ENCODE measurements at places on chromosomes 13 and 19. TPM values are rescaled to one million over a fixed set of nuclear protein-coding genes. Genes with fewer than 3 reads are reported as not detected.

DNA sequence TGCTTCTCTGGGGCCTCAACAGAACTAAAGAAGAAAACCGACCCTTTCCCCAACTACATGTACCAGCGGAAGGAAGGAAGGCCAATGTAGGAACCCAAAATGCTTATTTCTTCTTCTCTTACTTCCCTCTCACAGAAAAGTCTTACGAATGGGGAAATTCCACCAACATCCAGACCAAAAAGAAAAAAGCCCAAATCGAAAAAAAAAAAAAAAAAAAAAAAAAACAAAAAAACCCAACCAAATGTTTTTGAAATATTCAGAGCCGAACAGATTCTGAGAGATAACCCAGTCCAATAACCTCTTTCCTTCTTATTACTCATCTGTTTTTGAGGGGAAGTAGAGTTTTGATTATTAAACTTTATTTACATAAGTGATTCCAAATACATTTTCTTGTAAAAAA lies 3.9 kb downstream of the PPM1N start:
- H3K27me3 ChIP-seq: peaks cover 33% of the 10 kb centered on the region
- no peaks in the 10 kb centered on the region for H3K36me3 ChIP-seq
- no peak overlapping the region for H3K4me3 ChIP-seq
- H3K4me1 ChIP-seq: peaks cover 62% of the 10 kb centered on the region

GRCh38 chr19:30118760-30119159 lies 176.7 kb downstream of the URI1 start:
- H3K27me3 ChIP-seq: peaks cover 35% of the 10 kb centered on the region
- no peak overlapping the region for H3K27ac ChIP-seq
- no peak for DNase-seq
- H3K36me3 ChIP-seq: no peaks in the 10 kb centered on the region
- no peak overlapping the region for H3K4me3 ChIP-seq
- H3K4me1 ChIP-seq: no peaks in the 10 kb centered on the region

DNA sequence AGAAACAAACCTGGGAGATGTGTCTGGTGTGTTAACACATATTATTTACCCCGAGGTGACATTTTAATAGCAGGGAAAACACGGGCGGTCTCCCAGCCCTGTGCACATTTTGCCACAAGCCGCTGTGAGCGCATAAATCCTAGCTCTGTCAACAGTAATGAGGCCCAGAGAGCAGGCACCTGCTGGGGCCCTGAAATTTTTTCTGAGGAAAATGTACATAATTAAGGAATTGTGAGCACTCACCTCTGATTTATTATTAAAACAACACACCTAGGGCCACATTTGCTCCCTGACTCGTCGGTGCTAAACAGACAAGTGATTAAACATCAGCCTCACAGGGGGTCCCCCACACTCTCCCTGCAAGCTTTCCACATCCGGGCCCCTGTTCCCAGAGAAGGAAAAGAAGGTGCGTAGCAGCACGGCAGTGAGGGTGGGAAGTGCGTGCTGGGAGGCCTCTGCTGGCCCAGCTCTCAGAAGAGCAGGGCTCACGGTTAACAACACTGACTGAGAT lies 616.3 kb downstream of the UQCRFS1 start:
- H3K36me3 ChIP-seq: no peaks in the 10 kb centered on the region
- no peak overlapping the region for H3K4me3 ChIP-seq
- H3K27ac ChIP-seq: no peak overlapping the region

DNA sequence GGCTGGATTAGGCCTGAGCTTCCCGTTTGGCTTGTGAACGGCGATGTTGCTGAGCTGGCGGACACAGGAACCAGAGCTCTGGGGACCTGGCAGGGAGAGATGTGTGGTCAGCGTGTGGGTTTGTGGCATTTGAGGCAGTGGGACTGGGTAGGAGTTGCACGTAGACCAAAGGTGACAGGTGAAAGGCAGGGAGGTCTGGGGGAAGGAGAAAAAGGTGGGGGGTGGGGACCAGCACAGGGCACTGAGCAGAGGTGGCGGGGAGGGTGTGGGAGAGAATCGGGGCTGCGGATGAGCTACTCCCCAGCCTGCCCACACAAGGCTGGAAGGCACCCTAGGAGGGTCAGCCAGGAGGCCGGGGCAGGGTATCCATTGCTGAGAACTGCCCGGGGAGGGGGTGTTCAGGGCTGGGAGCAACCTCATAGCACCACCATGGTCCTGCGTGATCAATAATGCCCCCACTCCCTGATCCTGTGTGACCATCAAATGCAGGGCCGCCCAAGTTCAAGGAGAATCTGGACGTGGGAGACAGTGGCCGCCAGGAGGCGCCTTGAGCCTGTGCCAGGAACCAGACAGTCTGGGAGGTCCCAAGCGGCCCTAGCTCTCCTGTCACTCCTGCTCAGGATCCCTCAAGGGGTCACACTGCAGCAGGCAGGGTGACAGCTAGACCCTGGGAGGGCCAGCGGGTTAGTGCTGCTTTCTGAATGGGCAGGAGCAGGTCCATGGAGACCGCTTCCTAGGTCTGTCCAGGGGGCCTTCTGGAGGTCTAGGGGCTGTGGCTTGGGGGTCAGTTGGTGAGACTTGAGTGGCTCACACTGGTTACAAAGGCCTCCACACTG lies 12.8 kb upstream of the SELENOW start:
- H3K36me3 ChIP-seq: no peaks in the 10 kb centered on the region
- DNase-seq: peak; percentile 57
- no peak overlapping the region for H3K4me3 ChIP-seq
- no peaks in the 10 kb centered on the region for H3K27me3 ChIP-seq
- H3K4me1 ChIP-seq: peaks cover 4% of the 10 kb centered on the region

DNA sequence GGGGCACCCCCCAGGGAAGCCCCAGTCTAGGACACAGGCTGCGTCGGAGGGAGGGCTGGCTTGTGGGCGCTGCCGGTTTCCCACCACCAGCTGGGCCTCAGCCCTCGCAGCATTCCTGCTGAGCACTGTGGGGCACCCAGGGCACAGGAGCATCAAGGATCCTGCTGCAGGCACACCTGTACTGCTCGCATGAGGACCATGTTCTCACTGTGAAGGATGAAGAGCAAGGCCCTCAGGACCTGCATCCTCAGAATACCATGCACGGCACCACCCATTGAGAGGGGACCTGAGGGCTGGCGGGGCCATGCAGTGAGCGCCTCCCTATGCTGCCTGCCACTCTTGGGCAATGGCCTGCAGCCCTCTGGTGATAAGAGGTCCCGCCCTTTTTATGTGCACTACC lies 31.4 kb downstream of the TUBA3C start:
- H3K36me3 ChIP-seq: no peaks in the 10 kb centered on the region
- H3K4me3 ChIP-seq: no peak overlapping the region
- no peaks in the 10 kb centered on the region for H3K4me1 ChIP-seq
- no peaks in the 10 kb centered on the region for H3K27me3 ChIP-seq
- DNase-seq: no peak

DNA sequence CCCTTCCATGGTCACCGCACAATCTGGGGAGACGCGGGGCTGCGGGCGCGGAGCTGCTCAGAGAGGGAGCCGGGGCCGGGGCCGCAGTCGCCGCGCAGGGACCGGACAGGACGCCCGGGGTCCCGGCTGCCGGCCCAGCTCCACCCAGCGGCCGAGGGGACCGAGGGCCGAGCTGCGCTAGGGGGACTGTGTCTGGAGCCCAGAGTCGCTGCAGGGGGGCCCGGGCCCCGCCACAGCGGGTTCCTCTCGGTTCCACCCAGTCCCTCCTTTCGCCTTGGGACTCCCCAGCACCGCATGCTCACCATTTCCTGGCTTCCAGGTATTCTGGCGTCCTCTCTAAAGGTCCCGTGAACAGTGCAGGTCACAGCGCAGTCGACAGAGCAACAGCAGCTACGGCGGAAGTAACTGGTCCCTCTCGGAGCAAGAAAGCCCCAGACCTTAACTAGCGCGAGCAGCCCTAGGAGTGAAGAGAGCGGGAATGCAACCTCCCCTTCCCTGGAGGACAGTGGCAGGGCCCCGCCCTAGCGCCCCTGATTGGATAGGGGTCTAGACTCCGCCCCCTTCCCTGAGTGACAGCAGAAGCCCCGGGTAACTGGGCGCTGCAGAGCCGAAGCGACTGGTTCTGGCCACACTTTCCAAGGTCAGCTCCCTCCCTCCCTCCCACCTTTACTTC lies at the start of gene ZNF878:
Gene ZNF878, minus strand, starts transcription at position 465 of the 673 bp plus-strand sequence. Its CDS starts 160 bp downstream, at position 305.
- H3K27ac ChIP-seq: peak within 1 kb of the TSS; percentile 72
- no peaks in the 10 kb centered on the region for H3K27me3 ChIP-seq
- peaks cover 6% of the 10 kb centered on the region for H3K4me1 ChIP-seq
- peak; percentile 91 for DNase-seq
- peak within 1 kb of the TSS; percentile 56 for H3K4me3 ChIP-seq

- H3K4me1 ChIP-seq: peaks cover 44% of the 10 kb centered on the region
- H3K27me3 ChIP-seq: no peaks in the 10 kb centered on the region
- peak overlapping the region; percentile 98 for H3K4me3 ChIP-seq
- H3K36me3 ChIP-seq: peaks cover 6% of the 10 kb centered on the region
- H3K27ac ChIP-seq: peak overlapping the region; percentile 100
- no peak for DNase-seq
Measured at GRCh38 chr13:45341799-45342500, 967 bp upstream of the TPT1 start.

- no peak overlapping the region for H3K4me3 ChIP-seq
Measured at GRCh38 chr19:4375164-4376027, 25.0 kb downstream of the SH3GL1 start.

DNA sequence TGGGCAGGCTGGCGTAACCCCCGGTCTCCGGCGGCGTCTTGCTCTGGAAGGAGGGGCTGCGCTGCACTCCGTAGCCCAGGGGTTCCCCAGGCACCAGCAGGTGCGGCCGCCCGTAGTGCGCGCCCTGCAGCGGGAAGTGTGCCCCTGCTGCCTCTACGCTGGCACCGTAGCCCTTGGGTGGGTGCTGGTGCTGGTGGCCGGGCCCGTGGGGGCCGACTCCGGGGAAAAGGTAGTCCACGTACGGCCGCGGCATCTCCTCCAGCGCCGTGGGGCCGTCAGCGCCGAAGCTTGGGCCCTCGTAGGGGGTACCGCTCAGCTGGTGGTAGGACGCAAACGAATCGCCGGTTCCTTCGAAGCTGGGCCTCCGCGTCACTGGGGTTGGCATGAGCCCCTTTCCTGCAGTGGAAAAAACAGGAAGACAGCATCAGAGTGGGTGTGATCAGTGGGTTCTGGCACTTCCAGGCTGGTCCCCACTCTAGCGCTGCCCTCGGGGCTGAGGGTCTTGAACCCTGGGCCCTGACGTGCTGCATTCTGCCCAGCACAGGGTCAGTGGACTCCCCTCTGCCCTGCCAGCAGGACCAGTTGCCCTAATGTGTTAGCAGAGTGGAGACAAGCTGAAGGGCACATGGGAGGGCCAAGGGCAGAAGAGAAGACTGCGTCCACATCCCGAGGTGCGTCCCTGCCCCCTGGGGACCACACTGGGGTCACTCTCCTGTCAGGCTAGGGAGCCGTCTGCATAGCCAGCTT lies 72.3 kb downstream of the LATS2 start:
- DNase-seq: no peak
- peaks cover 4% of the 10 kb centered on the region for H3K36me3 ChIP-seq
- peaks cover 13% of the 10 kb centered on the region for H3K4me1 ChIP-seq
- peak overlapping the region; percentile 39 for H3K27ac ChIP-seq

DNA sequence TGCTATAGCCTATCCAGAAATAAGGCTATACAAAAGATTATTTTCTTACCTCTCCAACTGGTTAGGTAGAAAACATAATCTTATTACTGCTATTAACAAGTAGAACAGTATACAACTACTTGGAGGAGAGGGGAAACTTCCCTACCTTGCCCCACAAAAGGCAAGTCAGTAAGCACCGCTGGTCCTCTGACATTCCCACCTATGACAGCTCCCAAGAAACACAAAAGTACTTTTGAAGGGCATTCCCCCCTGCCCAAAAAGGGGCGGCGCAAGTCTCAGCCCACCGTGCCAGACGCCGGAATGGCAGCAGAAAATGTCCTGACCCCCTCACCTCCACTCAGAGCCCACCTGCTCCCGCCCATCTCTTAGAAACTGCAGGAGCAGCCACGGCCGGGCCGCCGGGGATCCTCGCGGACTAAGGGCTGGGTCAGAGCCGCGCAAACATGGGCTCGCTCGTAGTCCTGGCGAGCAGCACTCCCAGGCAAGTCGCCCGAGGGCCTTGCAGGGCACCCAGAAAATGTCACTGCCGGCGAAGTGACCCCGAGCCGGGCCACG lies 437 bp downstream of the SUCLA2 start:
- DNase-seq: no peak
- H3K27ac ChIP-seq: peak overlapping the region; percentile 71
- peaks cover 24% of the 10 kb centered on the region for H3K4me1 ChIP-seq

- no peak for DNase-seq
- no peak overlapping the region for H3K27ac ChIP-seq
- H3K36me3 ChIP-seq: no peaks in the 10 kb centered on the region
- H3K27me3 ChIP-seq: no peaks in the 10 kb centered on the region
- H3K4me1 ChIP-seq: no peaks in the 10 kb centered on the region
- H3K4me3 ChIP-seq: no peak overlapping the region
Measured at GRCh38 chr13:30972888-30973377, 40.5 kb downstream of the TEX26 start.

SUGP2 gene
- total RNA-seq: 61.2 TPM

ENOX1 gene
- total RNA-seq: 10.4 TPM

ZNF345 gene
- 3.7 TPM for total RNA-seq

EDNRB gene
- 61.9 TPM for total RNA-seq

CBARP gene
- total RNA-seq: 1.3 TPM
